Mucosa of gallbladder (tissue), 1 donor: ENCODE measurements at places on chromosomes 7 and 10.

- peak; percentile 21 for DNase-seq
Observed at GRCh38 chr7:98617051-98617959, at the start of gene NPTX2. Gene NPTX2 (plus strand): TSS chr7:98617285. CDS start chr7:98617462, 177 bp downstream.

- no peak for DNase-seq
Observed at GRCh38 chr7:40570223-40570622, 435.4 kb downstream of the SUGCT start.

DNA sequence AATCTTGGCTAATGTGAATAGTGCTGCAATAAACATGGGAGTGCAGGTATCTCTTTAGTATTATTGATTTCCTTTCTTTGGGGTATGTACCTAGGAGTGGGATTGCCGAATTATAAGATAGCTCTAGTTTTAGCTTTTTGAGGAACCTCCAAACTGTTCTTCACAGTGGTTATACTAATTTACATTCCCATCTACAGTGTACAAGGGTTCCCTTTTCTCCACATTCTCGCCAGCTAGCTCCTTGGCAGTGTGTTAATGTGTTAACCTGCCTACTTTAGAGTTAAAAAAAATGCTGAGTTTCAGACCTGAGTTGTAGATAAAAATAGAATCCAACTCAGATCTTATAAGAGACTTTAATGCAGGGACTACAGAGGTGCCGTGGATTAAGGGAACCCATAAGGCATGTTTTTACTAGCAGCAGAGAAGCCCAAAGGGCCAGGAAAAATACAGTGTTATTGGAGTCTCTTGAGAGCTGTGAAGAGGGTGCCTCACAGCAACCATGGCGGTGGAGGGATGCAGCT is 35.4 kb downstream of the CDK13 start:
- no peak for DNase-seq

DNA sequence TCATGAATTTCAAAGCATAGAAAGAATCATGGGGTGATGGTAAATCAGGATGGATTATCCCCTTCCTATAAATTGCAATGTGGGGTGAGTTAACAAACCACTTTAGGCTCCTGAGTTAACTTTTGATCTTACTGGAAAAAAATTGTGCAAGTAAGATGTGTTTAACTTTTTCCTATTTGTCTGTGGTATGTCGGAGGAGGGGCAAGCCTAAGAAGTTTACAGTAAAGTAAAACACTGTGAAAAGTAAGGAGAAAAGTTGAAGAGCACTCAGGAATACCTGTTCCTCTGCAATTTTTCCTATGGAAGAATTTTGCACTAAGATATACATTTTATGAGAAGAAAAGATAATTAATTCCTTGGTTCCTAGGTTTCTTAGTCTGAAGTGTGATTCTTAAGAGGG is 44.4 kb downstream of the IFIT5 start:
- no peak for DNase-seq

DNA sequence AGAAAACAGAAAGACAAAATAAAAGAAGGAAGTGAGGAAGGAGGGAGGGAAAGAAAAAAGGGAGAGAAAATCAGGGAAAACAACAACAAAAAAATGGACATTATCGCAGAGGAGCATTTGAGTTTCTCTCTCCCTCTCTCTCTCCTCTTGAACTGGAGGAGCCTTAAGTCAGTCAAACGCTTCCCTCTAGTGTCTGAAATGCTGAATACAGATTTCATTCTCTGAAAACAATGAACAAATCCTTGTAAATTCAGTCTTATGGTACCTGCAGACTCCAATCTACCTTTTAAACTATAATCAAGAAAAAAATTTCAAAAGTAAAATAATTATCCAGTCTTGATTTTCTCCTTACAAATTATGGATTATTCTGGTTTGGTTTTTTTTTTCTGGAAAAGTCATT is 89.2 kb upstream of the PFKP start:
- DNase-seq: no peak

DNA sequence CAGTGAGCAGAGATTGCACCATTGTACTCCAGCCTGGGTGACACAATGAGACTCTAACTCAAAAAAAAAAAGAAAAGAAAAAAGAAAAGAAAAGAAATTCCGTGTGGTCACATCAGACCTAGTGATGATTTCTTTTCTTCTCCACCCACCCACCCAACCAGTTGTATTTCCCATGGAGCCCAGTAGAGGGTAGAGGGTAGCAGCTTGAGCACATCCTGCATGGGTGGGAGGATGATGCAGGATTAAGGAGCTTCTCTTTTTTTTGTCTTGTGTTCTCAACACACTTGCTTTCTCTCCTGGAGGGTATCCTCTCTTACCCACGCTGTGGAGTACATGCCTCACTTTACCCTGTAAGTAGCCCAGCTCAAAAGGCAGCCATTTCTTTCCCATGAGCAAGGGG is 118.6 kb upstream of the CARD11 start:
- DNase-seq: no peak
